Activated CD8-positive, alpha-beta T cell treated with anti-CD3 and anti-CD28 coated beads for 36 hours (primary cell): ENCODE measurements at places on chromosomes 12 and 14.
A peak's percentile ranks its signal among the peaks of the same experiment; 100 is the strongest.

DNA sequence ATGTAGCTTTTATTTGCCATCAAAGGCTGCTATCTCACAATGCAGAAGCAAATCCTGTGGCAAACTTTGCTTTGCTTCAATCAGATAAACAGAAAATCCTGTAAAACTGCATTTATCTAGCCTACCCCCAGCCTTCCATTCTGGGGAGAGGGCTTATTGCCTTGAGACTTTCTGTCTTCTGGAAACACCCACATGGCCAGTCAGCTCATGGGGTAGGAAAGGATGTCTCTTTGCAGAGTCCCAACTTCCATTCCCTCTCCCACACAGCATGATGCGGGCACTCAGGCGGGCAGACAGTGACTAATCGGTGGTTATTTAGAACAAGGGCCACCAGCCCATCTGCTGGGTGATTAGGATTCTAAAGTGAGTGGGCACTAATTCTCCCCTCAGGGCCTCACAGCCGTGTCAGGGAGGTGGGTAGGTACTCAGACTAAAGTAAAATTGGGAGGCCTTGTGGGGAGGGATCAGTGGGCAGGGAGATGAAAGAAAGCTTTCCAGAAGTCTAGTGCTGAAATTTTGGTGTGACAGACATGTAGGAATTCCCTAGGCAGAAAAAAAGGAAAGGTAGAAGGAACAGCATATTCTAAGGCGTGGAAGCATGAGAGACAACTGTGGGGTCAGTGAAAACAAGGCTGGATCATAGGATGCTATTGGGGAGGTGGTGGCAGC lies 720.5 kb downstream of the VRK1 start:
- DNase-seq = no peak

- DNase-seq = no peak
Measured at GRCh38 chr14:64779472-64779871, 75.2 kb downstream of the PLEKHG3 start.

GRCh38 chr14:77883847-77884238 lies 83.9 kb downstream of the ADCK1 start:
- DNase-seq = no peak

- no peak for DNase-seq
Measured at GRCh38 chr12:127169321-127170181, 1097.4 kb upstream of the TMEM132C start.

- DNase-seq = peak; percentile 17
Measured at GRCh38 chr12:3753544-3754284, 805 bp upstream of the CRACR2A start.

DNA sequence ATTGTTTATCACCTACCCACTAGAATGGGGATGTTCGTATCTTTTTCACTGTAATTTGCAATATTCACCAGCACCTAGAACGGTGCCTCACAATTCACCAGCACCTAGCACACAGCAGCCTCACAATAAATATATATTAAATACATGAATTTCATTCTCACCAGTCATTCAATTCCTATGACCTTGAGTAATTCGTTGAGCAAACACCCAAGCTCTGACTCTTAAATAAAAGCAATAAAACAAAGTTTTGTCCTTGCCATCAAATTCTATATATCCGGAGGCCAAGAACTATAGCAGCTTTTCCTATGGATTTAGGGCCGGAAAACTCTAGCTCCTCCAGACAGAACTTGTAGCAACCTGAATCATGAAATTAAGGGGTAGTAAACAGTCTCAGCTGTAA lies 981 bp downstream of the VTI1B start:
- no peak for DNase-seq

DNA sequence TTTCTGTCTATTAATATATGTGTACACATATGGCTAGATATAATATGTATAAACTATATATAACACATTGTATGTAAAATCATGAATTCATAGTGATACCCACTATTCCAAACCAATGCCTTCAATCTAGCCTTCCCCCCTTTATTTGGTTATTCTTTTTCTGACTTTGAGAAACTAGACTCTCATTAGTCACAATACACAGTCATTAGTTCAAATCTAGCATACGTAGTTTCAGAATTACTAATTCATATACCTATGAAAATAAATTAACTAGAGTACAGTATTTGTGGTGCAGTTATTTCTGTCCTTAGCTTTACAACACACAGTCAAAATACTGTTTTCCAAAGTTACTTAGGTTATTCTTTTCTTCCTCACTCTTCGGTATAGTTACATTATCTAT lies 268.2 kb downstream of the DPF3 start:
- no peak for DNase-seq

- no peak for DNase-seq
Measured at GRCh38 chr12:50047693-50048250, 9.6 kb upstream of the ASIC1 start.

DNA sequence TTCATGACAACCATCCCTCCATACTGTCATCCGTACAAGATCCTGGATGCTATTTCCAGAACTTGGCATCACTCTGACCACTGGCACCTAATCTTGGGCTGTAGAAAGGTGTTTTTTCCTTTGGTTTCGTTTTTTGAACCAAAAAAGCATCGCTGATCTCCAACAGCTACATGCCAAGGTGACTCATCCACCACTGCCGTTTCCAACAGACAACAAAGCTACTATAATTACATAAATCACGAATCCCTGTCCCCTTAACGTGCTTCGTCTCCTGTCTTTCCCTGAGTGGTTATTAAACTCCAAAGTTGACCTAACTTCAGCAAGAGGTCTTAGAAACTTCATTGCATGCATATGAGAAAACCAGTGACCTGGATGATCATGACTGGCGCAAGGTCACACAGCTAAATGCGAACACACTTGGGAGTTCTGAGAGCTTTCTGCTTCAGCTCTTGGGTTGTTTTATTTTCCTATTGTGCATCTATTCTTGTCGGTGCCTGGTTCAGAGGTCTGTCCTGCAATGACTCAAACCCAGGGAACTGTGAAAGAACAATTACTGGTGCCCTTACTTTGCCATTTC lies 99.9 kb downstream of the PPM1H start:
- DNase-seq = no peak

- no peak for DNase-seq
Measured at GRCh38 chr14:98270201-98270600, 1001.8 kb downstream of the BCL11B start.

DNA sequence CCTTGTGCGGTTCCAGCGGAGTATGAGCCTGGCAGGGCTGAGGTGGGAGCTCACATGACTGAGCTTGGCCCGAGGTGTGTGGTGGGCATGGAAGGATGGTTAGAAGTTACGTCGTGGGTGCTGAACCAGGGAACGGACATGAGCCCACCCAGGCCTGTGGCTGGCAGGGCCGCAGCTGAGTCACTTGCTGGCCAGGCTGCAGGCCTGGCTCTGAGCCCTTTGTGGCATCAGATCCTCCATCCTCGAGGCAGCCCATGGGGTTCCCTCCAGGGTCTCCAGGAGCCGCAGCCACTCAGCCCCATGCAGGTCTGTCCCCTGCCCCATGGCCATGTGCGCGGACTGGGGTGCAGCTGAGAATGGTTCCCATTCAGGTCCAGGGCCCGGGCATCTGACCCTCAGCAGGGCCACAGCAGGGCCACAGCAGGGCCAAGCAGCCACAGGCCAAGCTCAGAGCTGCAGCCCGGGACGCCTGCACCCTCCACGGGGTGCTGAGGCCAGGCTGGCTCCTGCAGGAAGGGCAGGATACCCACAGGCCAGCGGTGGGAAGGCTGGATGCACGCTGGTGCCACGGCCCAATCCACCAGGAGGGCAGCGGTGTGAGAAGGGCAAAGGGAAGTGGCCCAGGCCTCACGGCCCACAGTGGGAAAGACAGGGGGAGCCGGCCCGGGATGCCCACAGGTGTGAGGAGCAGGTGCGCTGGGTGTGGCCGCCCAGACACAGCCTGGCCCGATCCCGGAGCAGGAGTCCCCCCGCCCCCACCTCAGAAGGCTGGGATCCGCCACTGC lies 26.3 kb upstream of the ULK1 start:
- DNase-seq = no peak

GRCh38 chr14:63896278-63896720 lies 43.5 kb downstream of the SYNE2 start:
- no peak for DNase-seq

GRCh38 chr12:34218193-34219045 lies 196.1 kb downstream of the ALG10 start:
- DNase-seq = peak; percentile 82

DNA sequence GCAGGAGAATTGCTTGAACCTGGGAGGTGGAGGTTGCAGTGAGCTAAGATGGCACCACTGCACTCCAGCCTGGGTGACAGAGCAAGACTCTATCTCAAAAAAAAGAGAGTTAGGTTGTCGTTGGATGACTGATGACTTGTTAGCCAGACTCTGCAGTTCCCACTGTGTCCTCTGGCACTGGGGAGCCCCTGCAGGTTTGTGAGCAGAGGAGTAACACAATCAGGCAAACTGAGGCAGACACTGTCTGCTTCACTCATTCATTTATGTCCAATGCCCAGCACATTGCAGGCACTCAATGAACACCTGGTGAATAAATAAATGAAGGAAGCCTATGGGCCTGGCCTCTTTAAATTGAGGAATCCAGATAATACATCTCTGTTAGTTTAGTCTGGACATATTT lies 41.2 kb upstream of the BCL11B start:
- DNase-seq = no peak

DNA sequence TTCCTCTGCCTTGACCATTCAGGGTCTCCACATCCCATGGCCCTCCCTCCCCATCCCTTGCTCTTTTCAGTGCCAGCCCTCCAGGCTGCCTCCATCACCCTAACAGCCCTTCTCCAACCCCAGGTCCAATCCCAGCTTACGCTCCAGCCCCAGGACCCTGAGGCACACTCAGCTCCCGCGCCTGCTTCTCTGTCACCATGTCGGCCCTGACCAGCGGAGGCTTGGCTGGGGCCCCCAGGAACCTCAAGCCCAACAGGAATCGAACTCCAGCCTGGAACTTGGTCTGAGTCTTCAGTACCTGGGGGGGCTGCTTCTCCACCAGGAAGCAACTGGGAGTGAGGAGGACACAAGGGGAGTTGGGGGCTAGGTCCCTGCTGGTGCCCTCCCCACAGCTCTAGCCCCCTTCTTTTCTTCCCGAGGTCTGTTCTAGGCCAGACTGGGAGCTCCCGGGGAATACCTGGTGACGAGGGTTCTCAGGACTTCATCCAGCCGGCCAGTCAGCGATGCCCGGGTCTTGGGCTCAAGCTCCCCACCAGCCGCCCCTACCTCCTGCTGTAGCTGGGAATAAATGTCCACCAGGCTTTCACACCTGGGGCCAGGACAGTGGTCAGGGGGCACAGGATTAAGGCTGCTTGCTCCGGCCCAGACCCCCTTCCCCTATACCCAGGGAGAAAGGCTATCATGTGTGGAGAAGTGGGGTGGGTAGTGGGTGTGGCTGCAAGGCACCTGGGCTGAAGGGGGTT lies 6.0 kb downstream of the STAT6 start:
- no peak for DNase-seq

GRCh38 chr14:60067882-60068281 lies 23.8 kb upstream of the PCNX4 start:
- no peak for DNase-seq

GRCh38 chr12:132488127-132489077 lies 1.5 kb upstream of the FBRSL1 start:
- DNase-seq = peak; percentile 49

GRCh38 chr12:16785524-16785923 lies 179.6 kb upstream of the LMO3 start:
- no peak for DNase-seq

- DNase-seq = no peak
Measured at GRCh38 chr12:65728848-65729793, 95.2 kb upstream of the HMGA2 start.

- no peak for DNase-seq
Measured at GRCh38 chr12:106066051-106066705, 72.6 kb downstream of the NUAK1 start.
